ENCODE measurements at places on chromosomes 1 and 21. TPM values are rescaled to one million over a fixed set of nuclear protein-coding genes. Genes with fewer than 3 reads are reported as not detected.

GRCh38 chr1:72481420-72481970, 199.2 kb upstream of the NEGR1 start:
- no peak for DNase-seq

Gene HEYL
- polyA plus RNA-seq = 20.6 TPM

Gene PCAT6
- polyA plus RNA-seq = 2.9 TPM

DNA sequence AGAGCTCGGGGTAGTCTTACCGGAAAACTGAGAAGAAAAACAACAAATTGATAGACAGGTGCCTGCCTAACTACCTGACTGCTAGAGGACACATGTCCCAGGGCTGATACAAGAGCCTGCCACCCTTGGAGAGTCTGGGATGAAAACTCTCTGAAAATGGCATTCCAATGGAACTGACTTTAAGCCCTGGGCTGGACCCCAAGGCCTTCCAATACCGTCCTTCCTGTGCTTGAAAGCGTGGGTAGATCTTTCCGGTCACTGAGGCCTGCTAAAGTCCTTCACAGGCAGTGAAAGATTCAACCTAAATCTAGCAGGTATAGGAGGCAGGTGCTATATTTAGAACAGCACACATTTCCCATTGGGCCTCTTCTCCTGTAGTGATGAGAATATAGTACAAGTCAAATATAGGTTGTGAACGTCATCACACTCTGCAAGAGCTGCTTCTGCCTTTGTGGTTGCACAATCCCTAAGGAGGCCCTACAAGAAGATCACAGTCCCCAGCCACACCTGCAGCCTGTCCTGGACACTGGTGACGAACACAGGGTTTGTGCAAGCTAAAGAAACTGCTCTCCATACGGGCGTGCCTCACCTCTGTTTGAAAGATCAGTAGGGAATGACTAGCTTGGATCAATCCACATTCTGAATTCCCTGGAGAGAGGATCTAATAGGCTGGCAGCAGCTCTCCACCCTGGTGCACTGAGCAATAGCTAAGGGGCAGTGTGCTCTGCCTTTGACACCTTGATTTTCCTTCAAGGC, 876 bp upstream of the CHML start:
- no peak for DNase-seq

- DNase-seq = no peak
Observed at GRCh38 chr1:155082301-155083051, 3.8 kb downstream of the EFNA3 start.

Gene C1orf94
- not detected for polyA plus RNA-seq

DNA sequence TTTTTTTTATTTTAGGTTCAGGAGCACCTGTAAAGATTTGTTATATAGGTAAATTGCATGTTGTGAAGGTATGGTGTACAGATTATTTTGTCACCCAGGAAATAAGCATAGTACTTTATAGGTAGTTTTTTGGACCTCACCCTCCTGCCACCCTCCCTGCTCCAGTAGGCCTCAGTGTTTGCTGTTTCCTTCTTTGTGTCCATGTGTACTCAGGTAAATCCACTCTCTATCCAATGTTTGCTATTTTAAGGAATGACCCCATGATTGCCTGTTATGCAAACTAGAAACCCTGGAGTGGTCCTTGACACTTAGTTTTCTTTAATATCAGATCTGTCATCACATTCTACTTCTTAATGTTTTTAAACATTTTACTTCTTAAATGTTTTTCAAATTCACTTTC, 33.9 kb downstream of the LHX9 start:
- no peak for DNase-seq

DNA sequence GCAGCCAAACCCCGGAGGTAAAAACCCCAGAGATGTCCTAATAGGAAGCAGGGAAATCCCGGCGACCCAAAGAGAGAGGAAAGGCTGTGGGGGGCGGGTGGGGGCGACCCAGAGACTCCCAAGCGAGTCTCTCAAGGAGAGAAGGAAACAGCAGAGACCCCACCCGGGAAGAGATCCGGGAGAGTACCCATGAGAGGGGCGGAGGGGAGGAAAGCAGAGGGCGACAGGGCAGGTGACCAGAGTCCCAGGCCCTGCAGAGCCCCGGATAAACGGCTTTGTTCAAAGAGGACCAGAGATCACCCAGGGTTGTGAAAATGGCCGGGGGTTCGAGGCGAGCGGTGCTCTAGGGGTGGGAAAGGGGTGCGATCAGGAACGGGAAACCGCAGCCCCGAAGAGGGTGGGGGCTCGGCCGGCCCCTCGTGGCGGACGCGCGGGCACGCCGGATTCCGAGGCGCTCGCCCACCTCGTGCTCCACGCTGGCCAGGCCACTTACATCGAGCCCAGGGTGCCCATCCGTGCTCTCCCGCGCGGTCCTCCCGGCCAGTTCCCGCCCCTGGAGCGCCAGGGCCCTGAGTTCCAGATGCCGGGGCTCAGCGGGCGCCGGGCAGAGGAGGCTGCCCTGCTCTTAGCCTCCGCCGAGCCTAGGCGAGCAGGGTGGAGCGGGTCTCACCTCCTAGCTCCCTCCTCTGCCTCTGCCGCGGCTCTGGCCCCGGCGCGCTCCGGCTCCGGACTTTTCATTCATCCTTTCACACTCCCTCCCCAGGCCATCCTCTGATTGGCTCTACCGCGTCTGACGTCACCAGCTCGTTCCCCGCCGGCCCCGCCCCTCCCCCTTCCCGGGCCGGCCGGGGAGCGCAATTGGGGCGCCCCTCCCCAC, 52.3 kb downstream of the RHBG start:
- peak; percentile 53 for DNase-seq

DNA sequence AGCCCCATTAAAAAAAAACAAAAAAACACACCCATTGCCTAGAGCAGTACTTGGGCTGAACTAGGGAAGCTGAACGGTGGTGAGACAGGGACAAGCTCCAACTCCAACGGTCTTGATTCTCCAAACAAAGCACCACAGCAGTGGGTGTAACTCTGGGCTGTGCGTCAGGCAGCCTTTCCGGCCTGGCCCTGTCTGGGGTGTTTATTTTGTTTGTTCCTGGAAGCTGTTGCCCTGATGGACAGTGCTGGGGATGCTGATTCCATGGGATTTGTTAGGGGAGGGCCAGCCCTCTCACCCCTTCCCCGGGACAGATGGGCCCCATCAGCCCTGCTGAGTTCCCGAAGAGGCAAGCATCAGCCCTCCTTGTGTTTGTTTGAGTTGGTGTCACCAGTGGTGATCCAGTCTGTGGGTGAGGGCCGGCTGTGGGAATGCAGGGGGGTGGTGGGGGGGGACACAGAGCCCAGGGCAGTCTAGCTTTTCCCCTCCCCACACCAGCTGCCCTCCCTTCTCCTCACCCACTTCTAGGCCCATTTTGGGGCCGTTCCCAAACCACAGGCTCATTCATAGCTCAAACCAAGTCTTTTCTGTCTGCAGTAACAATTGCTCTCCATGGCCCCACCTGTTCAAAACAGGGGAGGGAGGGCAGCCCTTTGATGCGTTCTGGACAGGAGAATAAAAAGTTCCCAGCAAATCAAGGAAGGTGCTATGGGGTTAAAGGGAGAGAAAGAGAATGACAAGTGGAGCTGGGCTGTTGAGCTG, 4.5 kb downstream of the WNT2B start:
- DNase-seq = no peak

- DNase-seq = no peak
Observed at GRCh38 chr1:8285965-8286364, 31.9 kb upstream of the SLC45A1 start.

Gene ABCG1
- polyA plus RNA-seq = 10.2 TPM

GRCh38 chr1:219000631-219001030, 173.0 kb upstream of the LYPLAL1 start:
- no peak for DNase-seq

- DNase-seq = no peak
Observed at GRCh38 chr1:221602830-221603229, 139.1 kb downstream of the DUSP10 start.

DNA sequence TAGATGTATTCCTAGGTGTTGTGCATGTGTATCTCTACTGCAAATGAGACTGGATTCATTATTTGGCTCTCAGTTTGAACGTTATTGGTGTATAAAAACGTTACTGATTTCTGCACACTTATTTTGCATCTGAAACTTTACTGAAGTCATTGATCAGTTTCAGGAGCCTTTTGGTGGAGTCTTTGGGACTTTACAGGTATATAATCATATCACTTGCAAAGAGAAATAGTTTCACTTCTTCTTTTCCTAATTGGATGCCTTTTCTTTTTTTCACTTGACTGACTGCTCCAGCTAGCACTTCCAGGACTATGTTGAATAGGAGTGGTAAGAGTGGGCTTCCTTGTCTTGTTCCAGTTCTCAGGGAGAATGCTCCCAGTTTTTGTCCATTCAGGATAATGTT, 252.2 kb downstream of the SMYD3 start:
- no peak for DNase-seq

DNA sequence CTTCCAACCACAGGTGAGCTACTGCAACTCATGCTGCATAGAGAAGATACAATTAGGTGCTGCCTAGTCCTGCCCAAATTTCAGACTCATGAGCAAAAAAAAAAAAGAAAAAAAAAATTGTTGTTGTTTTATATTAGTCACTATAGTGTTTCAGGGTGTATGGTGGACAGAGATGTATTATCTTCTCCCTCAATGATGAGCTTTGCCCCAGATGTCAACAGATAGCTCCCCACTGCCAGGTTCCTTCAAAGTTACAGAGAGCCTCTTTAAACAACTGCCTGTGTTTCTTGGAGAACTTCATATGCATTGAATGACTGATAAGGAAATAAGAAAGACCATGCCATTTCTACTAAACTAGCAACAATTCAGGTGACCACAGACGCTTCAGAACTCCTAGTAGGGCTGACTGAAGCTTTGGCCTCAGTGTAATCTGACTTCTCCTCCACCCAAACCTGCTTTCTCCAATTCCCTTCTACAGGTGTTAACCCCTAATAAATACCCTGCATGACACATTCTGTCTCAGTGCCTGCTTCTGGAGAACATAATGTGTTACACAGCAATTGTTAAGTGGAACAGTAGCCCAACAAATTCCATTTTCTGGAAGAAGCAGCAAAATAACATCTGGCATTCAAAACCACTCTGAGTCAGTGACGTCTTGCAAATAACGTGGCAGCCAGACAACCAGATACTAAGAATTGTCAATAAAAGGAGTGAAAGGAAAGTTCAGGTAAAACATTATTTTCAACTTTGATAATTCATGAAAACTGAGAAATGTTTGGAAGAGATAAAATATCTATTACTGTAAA, 147.7 kb downstream of the CDC42BPA start:
- DNase-seq = no peak

Gene SPRR2B
- not detected for polyA plus RNA-seq

DNA sequence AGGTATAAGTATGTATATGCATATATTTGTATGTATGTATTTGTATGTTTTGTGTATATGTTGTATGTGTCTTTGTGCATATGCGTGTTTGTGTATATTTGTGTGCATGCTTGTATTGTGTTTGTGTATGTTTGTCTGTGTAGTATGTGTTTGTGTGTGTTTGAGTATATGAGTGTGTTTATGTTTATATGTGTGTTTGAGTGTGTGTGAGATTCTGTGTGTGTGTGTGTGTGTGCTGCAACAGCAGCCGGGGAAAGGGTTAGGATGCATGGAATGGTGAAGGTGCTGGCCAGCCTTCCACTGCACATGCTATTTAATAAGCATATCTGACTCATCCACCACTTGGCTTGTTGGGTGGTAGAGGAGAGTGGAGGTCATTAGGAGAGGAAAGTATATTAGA, 46.6 kb upstream of the RAB4A start:
- DNase-seq = no peak

DNA sequence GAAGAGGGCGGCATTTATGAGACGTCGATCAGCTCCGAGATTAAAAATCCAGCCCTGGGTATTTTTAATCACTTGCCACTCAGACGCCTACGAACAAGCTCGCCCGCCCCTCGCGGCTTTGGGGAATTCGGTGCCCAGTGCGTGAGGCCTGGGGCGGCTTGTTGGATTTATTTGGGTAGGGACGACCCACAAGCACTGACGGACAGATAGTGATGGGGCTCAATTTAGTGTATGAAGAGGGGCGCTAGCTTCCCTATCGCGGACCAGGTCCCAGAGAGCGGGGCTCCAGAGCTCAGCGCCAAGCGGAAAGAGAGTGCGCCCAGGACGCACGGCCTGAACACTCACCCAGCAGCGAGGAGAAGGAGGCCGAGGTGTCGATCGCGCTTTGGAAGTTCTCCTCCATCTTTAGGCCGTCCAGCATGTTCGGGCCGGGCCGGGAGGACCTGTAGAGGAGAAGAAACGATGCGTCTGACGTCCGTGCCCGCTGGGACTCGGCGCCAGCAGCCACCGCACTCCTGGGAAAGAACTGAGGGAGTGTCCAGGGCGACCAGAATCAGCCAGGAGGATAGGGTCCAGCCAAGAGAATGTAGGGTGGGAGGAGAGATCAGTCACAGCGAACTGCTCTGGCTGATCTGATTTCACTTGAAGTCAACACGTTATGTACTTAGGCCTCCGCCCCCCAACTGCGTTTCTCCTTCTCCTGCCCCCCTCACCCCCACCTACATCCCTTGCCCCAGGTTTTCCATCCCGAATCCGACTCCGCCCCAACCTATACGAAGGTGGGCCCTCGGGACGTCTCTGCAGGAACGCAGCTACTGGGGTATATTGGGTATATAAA, 1.2 kb downstream of the LMX1A start:
- no peak for DNase-seq

Data from left kidney (tissue), 8 donors.